Stimulated activated CD4-positive, alpha-beta T cell treated with anti-CD3 and anti-CD28 coated beads, TNF-alpha, amount 100 ng/mL, for 1 hour (primary cell): ENCODE measurements at places on chromosomes 4 and X.

GRCh38 chrX:133307637-133308498 lies 89.7 kb upstream of the TFDP3 start:
- DNase-seq, result no peak

DNA sequence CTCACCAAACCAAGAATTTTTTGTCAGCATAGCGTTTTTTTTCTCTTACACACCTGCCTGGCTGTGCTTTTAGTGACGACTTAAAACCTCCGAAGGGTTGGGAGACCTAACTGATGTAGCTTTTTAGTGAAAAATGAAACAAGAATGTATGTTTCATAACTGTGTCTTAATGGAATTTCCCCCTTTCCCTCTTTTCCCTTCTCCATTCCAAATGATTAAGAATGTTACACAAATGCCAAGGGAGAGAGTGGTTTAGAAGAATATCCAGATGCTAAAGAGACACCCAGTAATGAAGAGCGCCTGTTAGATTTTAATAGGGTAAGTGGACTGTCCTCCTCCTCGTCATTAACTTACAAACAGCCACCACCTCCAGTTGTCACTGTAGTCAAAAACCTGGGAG lies 33.2 kb upstream of the TBC1D14 start:
- DNase-seq, result no peak

- DNase-seq, result no peak
Measured at GRCh38 chr4:85968945-85969819, 390.7 kb downstream of the MAPK10 start.

DNA sequence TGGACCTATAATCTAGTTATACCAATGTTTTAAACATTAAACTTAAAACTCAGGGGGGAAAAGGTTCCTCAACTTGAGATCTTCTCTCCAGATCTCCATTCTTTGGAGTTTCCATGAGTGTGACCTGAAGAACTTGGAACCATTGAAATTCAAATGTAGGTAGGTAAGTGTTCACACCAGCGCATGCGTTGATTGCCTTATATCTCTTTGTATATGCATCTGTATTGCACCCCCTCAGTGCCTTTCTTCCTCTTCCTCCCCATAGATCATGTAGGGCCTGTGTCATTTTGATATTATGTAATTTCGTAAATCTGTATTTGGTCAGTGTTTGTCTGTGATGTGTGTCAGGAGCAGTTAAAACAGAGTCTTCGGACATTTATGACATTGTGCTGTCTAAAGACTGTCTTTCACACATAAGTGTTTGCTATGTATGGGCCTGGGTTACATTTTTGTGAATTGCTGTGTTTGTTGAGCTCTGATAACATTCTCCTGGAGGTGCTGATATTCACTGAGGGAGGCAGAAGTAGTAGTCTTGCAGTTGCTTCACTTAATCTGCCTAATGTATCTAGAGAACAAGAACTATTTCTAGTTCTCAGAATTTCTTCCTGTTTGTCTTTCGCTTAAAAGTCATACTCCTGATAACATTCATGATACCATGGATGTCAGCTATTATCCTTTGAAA lies 126.3 kb downstream of the RAP1GDS1 start:
- DNase-seq, result no peak

DNA sequence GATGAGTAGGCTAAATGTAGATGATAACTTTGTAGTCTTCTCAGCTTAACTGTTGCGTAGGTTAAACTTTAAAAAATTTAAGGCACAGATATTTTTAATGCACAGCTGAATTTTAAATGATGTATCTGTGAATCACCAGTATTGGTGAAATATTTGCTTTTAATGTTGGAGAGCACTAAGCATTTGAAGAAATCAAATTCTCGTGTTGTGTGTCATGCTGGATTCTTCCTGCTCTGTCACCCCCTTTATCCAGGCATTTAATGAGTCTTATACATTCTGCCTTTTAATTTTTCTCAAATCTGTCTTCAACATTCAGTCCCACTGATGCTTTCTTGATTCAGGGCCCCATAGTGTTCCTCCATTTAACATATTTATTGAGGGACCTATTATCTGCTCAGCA lies 76.7 kb downstream of the SLC4A4 start:
- no peak for DNase-seq

DNA sequence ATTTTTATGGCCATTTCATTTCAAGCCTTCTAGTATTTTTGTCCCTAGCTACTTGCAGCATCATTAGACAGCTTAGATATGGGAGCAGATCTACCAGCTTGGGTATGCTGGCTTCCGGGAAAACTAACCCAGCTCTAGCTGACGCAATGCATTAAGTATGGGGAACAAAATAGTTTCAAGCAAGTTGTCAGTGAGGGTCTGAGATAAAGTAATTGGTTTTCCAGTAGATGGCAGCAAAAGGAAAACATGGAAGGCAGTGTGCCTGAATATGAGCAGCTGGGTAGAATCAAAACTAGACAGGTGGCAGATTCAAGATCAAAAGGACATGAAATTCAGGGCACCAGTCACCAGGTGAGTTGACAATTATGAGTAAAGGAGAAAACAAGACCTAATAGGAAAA lies 340.9 kb upstream of the CTSO start:
- no peak for DNase-seq
